ENCODE measurements at places on chromosomes 4 and X.

GRCh38 chr4:174734181-174734580 lies 94.9 kb downstream of the GLRA3 start:
- DNase-seq, result no peak

GRCh38 chr4:122379239-122379638 lies 428 bp downstream of the ADAD1 start:
- DNase-seq, result no peak

DNA sequence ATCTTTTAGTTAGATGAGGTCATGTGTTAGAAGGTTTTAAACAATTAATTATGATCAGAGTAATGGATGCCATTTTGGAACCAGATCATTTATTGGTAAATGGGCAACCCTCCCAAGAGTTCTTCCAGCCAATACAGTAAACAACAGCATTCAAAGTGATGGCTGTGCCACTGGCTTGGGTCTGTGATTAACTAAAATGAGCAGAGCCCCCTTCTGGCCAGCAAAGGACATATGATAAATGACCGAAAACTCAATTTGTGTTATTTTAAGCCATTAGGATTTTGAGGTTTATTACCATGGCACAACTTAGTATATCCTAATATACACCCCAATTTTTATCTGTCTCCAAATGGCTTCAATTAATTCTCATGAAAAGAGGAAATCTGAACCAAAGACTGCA lies 90.8 kb upstream of the NPFFR2 start:
- no peak for DNase-seq

DNA sequence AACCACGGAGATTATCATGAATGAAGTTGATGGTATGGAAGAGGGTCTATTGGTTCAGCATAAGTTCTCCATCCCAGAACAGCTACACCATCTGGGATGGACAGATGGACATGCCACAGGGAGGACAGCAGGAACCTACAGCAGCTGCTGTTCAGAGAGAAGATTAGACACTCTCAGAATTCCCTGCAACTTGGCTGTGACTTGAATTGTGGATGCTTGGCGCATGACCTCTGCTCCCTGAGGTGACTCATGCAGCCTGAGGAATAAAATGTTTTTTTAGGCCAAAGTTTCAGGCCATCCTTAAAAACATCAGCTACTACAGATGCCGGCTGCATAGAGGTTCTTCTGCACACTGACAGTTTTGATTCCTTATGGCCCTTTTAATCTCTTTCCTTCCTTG lies 97.3 kb downstream of the RS1 start:
- no peak for DNase-seq

GRCh38 chr4:73751166-73751565 lies 10.8 kb downstream of the CXCL8 start:
- no peak for DNase-seq

DNA sequence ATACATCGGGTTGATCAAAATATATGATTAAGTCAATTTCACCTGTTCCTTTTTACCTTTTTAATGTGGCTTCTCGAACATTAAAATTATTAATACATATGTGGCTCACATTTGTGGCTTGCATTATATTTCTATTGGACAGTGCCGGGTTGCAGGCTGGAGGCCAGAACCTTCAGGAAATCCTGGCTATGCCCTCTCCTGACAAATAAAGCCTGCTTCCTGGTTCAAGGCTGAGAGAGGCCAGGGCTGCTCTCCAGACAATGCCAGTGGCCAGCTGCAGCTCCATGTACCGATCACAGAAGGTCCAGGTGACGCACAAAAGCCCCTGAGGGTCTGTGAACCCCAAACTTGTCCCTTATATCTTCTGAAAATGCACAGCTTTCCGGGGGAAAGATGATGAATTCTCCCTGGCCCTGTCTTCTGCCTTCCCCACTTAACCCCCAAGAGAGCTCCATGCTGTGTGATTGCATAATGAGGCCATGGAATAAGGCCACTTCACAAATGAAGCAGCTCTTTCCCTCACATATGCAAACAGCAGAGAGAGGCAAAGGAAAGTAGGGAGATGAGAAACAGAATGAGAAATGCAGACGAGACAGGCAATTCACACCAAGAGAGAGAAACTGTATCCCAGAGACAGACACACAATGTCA lies 241.2 kb downstream of the BCOR start:
- no peak for DNase-seq

DNA sequence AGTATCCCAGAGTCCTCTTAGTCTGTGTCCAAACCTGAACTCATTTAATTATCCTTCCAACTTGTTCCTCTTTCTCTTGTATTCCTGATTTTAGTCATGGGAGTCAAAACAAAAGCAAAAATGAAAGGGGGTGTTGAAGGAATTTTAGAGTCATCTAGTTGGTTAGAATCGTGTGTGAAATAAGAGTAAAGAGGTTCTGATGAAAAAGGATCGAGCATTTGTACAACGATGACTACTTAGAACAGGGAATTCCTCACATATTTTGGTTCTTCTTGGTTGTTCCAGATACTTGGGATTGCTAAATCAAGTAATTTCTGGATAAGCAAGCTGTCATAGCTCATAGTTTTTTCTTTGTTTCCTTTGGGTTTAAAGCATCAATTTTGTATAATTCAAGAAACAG lies 194.4 kb downstream of the BCOR start:
- DNase-seq, result no peak

DNA sequence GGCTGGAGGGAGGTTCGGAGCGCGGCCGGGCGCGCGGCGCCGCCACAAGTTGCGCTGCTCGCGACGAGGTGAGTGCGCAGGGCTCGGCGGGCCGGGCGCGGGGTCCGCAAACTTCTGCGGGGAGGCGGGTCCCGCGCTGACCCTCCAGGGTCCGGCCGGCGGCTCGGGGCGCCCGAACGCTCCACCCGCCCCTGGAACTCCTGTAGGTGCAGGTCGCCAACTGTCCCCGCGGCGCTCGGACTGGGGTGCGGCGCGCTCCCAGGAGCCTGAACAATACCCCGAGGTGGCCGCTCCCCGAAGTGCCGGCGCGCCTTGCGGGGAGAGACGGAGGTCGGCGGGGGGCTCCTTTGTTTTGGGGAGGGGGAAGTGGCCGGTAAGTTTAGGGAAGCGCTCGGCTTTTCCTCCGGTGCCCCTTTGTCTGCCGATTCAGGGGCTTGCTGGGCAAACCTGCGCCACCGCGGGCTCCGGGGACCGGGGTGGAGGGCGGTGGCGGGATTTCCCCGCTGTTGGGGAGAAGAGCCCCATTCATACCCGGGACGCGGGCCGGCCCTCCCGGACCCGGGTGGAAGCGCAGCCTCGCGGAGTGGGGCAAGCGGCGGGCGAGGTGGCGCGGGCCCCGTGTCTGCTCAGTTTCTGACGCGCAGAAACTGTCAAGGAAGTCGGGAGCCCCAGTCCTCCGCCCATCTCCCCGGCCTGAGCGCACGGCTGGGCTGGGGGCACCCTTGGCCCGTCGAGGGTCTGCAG lies 694 bp downstream of the TBL1X start:
- DNase-seq, result no peak

Measured in NCI-H2107 (cell line).